ENCODE measurements at places on chromosomes 5 and 9.

- no peak for DNase-seq
Observed at GRCh38 chr9:5817862-5818261, 15.1 kb downstream of the ERMP1 start.

DNA sequence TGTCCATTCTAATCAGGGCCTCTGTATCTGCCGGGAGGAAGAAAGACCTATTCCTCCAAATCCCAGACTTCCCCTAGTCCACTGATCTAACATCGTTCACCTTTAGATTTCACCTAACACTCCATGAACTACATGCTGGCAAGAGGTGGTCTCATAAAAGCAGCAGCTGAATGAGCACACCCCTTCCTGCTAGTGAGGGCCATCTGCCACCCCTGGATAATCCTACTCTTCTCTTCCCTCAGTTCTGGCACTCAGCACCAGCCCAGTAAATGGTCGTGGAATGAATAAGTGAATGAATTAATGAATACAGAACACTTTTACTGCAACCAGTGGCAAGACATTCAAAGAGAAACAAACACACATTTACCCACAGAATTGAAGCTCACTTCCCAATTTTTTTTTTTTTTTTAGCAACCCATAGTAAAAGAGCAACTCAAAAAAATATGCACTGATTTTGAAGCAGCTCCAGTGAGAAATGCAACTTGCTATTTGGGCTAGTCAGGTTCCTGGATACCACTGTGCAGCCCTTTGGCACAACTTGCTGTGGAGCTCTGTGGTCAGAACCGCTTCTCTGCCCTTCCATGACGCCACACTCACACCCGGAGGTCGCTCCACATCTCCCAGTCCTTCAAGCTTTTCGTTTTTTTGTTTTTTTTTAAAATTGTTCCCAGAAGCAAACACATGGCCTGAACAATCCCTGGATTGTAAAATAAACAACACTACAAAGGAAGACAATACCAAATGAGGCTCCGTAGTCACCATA lies 6.2 kb downstream of the RNF183 start:
- DNase-seq: no peak

DNA sequence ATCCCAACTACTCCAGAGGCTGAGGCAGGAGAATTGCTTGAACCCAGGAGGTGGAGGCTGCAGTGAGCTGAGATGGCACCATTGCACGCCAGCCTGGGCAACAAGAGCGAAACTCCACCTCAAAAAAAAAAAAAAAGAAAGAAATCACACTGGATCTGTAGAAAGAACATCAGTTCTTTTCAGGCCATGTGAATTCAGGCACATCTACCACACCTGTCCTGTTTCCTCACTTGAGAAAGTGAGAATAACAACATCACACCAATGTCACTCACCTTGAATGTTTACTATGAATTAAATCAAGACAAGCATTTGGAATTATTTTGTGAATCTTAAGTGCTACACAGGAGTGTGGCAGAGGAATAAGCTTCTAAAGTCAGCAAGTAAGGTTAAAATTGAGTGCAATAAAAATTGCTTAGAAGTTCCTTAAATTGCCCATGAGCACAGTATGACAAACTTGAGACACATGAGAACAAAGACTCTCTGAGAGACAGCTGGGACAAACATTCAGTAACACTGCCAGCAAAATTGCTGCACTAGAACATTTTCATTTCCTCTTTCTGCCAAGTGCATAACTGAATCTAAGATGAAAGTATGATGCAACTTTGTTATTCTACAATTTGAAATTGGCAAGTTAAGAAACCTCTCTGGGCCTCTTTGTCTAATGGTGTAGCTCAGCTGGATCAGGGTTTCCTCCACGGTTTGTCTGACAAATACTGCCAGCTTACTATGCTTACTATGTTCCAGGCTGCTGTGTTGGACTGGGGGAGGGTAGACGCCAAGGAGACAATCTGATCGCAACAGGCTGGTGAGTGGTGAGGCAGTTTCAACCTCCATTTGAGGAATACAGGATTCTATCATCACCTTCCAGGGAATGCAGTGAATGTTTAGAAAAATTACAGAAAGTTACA lies 1.9 kb upstream of the RIC1 start:
- DNase-seq: peak; percentile 69

GRCh38 chr5:96896806-96897205 lies 20.5 kb downstream of the ERAP2 start:
- no peak for DNase-seq

GRCh38 chr5:96896276-96896675 lies 20.0 kb downstream of the ERAP2 start:
- DNase-seq: no peak

GRCh38 chr5:104431981-104432380 lies 869.4 kb upstream of the NUDT12 start:
- DNase-seq: no peak

Measured in Right ventricle myocardium inferior (tissue), 1 donor.